ENCODE measurements at places on chromosomes 12 and 14.
A peak's percentile ranks its signal among the peaks of the same experiment; 100 is the strongest.

GRCh38 chr14:75757644-75758402, 96.8 kb downstream of the TTLL5 start:
- DNase-seq, result no peak

DNA sequence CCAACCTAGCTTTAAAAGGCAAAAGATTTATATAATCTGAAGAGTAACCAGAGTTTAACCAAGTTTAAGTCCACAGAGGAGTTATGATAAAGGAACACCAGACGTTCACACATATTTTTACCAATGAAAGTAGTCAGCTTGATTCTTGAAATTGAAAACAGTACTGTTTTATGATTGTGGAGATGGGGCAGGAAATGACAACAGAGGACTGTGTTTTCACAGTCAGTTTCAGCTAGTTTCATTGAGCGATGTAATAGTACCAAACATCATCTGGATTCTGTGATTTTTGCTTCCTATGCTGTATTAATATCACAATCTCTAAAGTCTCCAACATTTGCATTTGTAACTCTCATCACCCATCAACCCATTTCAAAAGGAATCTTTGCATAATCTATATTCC, 34.2 kb upstream of the SLC6A15 start:
- DNase-seq, result no peak

- no peak for DNase-seq
Observed at GRCh38 chr12:121590476-121591143, 9.8 kb upstream of the KDM2B start.

- DNase-seq, result no peak
Observed at GRCh38 chr14:39454906-39455539, 22.8 kb upstream of the FBXO33 start.

DNA sequence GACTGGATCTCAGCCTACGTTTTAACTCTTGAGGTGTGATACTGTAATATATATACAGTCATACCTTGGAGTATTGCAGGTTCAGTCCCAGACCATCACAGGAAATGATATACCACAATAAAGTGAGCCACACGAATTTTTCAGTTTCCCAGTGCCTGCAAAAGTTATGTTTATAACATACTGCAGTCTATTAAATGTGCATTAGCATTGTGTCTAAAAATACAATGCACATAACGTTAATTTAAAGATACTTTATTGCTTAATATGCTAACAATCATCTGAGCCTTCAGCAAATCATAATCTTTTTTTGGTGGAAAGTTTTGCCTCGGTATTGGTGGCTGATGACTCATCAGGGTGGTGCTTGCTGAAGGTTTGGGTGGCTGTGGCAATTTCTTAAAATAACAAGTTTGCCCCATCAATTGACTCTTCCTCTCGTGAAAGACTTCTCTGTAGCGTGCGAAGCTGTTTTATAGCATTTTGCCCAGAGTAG, 18.9 kb downstream of the PYROXD1 start:
- DNase-seq, result no peak

- peak; percentile 8 for DNase-seq
Observed at GRCh38 chr12:20213723-20214625, 154.4 kb upstream of the PDE3A start.

DNA sequence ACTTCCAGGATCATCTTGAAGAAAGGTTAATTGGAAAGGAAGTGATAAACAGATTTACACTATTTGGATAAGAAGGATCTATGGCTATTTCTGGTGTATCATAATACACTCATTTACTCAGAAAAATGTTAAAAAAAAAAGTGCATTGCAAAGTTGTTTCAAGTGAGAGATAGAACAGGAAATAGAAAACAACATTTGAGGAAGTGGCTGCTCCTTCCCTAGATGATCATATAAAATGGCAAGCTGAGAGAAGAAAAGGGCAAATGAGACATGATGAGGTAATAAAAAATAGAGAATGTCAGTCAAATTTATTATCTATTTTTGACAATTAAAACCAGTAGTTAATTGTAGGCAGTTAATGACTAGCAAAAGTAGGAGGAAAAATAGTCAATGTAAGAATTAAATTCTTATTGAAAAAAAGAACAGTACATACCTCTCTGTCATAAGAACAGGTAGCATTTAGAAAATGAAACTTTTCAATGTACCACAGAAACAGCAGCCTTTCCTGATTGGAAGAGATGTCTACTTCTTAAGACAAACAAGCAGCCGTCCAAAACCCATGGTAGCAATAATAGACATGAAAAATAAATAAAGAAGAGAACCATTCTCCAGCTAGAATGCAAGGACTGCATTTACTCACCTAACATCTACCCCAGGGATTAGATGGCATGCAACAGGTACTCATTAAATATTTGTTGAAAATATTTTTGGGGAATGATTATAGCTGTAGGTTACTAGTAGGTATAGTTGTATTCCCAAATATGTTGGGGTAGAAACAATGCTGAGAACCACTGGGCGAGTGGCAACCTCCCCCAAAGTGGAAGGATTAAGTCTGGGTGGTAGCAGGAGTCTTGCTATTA, 63.9 kb upstream of the GRIP1 start:
- no peak for DNase-seq

DNA sequence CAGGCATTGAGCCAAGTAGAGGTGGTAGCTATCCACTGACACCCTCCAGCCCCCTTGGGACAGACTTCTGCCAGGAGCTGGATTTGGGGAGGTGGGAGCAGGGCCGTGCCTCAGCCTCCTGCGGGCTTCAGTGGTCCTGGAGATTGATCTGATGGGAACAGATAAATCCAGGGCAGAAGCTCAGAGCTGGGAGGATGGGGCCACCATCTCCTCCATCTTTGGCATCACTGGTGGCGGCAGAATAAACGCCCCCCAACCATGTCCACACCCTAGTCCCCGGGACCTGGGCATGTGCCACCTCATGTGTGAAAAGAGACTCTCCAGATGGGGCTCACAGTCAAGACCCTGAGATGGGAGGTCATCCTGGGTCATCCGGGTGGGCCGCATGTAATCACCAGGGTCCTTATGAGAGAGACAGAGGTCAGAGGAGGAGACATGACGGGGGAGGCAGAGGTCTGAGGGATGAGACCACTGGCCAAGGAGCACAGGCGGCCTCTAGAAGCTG, 209.6 kb upstream of the RTL1 start:
- DNase-seq, result no peak

DNA sequence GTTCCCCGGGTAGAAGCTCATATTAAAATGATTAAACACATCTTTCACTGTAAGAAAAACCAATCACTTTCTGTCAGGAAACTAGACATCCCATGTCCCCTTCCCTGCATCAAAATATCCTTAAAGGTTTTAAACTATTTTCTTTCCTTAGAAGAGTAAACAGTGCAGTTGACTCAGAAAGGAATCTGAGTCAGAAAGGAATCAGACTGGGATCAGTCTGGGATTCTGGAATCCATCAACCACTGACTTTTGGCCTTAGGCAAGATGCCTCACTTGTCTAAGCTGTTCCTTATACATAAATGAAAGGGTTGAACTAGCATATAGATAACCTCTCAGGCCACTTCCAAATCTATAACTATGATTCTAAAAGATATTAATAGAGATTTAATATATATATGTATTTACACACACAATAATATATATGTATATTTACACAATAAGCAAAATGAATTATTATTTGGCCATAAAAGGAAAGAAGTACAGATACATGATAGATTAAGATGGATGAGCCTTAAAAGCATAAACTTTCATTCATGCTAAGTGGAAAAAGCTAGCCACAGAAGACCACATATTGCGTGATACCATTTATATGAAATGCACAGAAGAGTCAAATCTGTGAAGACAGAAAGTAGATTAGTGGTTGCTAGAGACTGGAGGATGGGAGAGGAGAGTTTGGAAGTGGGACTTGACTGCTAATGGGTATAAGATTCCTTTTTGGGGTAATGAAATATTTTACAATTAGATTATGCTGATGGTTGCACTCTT, 114.4 kb downstream of the SLC38A1 start:
- no peak for DNase-seq

- no peak for DNase-seq
Observed at GRCh38 chr14:71411738-71412137, 504.5 kb downstream of the PCNX1 start.

- no peak for DNase-seq
Observed at GRCh38 chr12:85152311-85152729, 116.2 kb downstream of the LRRIQ1 start.

GRCh38 chr12:30755395-30755762, 628 bp upstream of the CAPRIN2 start:
- no peak for DNase-seq

GRCh38 chr14:91412939-91413338, 4.7 kb downstream of the CCDC88C start:
- no peak for DNase-seq

- DNase-seq, result no peak
Observed at GRCh38 chr12:127401005-127401404, 866.0 kb upstream of the TMEM132C start.

GRCh38 chr14:95620659-95621059, 65.6 kb upstream of the TCL1B start:
- DNase-seq, result no peak

DNA sequence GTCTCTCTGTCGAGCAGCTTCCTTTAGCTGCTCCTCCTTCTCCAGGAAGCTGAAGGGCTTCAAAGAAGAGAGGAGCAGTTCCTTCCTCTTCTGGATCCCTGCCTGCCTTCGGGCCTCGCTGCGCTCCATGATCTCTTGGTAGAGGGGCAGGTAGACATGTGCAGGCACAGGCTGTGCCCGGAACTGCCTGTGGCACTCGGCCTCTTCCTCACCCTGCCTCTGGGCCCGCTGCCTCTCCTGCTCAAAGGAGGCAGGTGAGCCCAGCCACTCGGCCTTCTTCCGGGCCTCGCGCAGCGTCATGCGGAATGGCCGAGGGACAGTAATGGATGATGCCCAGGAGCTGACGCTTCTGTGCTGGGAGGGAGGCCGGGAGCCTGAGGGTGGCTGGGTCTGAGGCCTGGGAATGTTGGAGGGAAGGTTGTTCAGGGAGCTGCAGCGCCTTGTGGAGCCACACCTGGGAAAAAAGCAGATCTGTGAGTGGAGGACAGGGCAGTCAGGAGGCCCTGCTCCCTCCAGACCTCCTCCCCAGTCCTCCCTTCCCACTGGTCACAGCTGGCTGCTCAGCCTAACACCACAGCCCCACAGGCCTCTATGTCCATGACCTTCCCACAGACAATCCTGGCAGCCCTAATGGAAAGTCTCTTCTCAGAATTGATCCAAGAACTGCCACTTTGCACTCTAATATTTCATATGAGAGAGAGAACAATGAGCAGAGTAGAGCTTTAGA, 5.3 kb downstream of the FAM161B start:
- no peak for DNase-seq

DNA sequence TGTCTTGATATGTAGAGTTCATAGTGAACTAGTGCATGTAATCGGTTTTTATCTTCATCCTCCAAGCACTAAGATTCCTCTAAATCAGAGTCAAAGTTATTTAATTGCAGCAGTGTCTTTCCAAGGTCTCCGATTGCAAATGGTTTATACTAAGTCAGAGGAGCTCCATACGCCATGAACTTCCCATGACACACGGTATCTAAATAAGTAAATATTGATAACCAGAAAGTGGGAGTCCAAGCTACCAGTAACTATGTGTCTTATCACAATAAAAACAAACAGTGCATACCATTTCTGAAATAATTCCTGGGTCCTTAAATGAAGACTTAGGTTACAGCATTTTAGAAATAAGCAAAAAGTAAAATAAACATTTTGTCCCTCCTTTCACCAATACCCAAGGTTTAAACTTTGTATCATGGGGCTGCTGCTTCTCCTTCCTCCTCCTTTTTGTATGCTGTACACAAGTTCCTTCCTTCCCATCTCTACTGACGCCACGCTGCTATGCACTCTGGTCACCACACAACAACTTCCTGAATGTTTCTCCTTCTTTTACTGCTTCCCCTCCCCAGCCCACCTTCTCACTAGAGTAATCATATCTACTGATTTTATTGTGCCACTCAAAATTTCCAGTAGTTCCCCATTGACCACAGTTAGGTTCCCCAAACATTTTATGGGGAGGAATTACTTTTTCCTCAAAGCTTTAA, 10.7 kb downstream of the NR1H4 start:
- no peak for DNase-seq

GRCh38 chr12:118060301-118061010, 523 bp downstream of the WSB2 start:
- DNase-seq, result no peak

- DNase-seq, result no peak
Observed at GRCh38 chr12:72291175-72291574, 19.0 kb downstream of the TRHDE start.

DNA sequence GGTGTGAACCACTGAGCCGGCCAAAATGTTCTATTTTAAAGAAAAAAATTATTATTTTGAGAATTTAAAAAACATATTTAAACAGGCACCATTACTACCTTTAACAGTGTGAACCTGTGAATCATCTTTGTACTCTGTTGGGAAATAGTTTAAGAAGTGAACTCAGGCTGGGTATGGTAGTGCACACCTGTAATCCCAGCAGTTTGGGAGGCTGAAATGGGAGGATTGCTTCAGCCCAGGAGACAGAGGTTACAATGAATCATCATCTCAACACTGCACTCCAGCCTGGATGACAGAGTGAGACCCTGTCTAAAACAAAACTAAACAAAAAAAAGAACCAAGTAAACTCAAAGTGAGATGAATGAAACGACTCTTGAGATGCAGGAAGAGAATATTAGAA, 3.1 kb upstream of the WDR89 start:
- DNase-seq, result no peak

GRCh38 chr12:132154341-132154761, 10.1 kb downstream of the NOC4L start:
- no peak for DNase-seq

- no peak for DNase-seq
Observed at GRCh38 chr12:99278899-99279298, 368.7 kb upstream of the GARIN6 start.

- no peak for DNase-seq
Observed at GRCh38 chr12:45742590-45742989, 13.1 kb downstream of the ARID2 start.

- DNase-seq, result no peak
Observed at GRCh38 chr14:93747102-93747501, 41.2 kb downstream of the PRIMA1 start.

- no peak for DNase-seq
Observed at GRCh38 chr12:46266869-46267574, 1.8 kb downstream of the SLC38A1 start.

- DNase-seq, result no peak
Observed at GRCh38 chr12:124184456-124184855, 110.4 kb upstream of the RFLNA start.

GRCh38 chr12:80068173-80068572, 31.2 kb upstream of the OTOGL start:
- DNase-seq, result no peak

- no peak for DNase-seq
Observed at GRCh38 chr12:94712815-94713515, 62.6 kb upstream of the TMCC3 start.

- no peak for DNase-seq
Observed at GRCh38 chr12:47534695-47535094, 171.1 kb downstream of the RPAP3 start.

DNA sequence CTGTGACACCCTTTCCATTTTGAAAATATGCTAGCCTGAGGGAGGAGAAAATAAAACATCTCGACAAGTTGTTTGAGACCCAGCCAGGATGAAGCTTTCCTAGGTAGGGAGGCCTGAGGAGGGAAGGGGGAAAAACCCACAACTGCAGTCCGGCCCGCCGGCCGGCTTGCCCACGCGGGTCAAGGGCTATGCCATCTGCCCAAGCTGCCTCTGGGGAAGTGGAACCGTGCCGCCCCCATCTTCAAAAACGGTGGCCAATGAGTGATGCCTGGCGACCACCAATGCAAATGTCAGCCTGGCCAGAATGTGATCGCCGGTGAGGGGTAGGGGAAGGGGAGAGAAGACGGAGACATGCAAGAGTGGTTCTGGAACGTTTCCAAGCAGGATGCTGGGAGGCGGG, 263.5 kb upstream of the ALG10B start:
- no peak for DNase-seq

GRCh38 chr14:44935155-44935554, 26.6 kb downstream of the KLHL28 start:
- DNase-seq, result no peak

Measured in AG09319 (cell line).